Activated CD4-positive, alpha-beta T cell treated with anti-CD3 and anti-CD28 coated beads for 36 hours (primary cell): ENCODE measurements at places on chromosomes 5 and 9. TPM values are rescaled to one million over a fixed set of nuclear protein-coding genes. Genes with fewer than 3 reads are reported as not detected.

DNA sequence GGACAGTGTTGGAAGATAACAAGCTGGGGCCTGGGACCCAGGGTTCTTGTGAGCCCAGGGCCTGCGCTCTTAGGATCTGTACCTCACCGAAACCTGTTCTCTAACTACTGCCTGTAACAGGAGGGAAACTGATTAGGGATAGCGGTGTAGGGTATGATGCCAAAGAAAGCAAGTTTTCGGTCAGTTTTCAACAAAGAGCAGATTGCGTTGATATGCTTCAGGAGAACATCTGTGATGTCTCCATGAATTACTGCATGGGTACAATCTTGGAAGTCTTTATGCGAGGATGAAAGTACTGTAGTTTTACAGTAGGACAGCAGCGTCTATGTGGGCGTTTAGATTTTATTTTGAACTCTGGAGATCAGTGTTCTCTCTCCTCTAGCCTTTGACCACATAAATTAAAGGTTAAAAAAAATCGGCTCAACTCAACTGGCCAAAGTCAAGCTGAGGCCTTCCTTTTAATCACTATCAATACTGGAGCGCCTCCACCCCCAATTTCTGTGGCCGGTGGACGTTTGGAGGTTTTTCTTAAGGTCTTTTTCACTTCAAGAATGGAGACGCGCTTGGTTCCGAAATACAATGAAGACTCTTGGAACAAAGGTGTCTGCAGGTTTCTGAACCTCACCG lies 3.0 kb downstream of the NFIL3 start:
- H3K27ac ChIP-seq, result peak overlapping the region; percentile 93
- no peaks in the 10 kb centered on the region for H3K27me3 ChIP-seq
- H3K36me3 ChIP-seq, result peaks cover 45% of the 10 kb centered on the region
- DNase-seq, result no peak
- peak overlapping the region; percentile 98 for H3K4me3 ChIP-seq

DNA sequence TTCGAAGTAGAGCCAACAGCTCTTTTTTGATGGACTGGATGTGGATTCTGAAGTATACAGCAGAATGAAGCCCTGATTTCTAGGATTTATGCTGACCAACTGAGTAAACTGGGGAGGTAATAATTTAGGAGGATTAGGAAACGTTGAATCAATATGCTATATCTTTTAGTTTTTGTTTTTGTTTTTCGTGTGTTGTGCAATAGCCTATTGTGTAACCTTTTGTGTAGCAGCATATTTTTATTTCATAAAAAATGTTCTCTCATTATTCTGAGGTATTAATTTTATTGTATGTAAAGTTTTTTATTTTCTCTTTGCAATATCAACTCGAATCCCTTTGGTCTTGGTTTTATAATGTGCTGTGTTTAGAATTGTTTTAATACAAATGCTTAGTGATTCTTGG lies 902.3 kb downstream of the EFNA5 start:
- H3K27me3 ChIP-seq, result no peaks in the 10 kb centered on the region
- no peaks in the 10 kb centered on the region for H3K36me3 ChIP-seq
- no peak overlapping the region for H3K4me3 ChIP-seq
- H3K27ac ChIP-seq, result no peak overlapping the region

DNA sequence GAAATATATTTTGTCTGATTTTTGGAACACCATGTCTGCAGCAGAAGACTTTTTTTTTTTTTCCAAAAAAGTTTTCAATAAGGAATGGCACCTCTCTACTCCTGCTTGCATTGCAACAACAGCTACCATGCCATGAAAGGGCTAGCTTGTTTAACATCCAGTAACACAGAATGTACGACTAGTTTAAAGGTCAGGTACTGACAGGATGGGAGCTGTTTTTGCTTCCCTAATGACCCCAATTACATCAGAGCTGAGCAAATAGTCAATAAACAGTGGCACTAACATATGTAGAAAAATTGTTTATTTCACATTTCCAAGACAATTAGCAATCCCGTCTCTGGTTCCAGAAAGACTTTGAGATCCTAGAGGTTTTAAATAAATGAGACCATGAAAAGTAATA lies 693.8 kb downstream of the NR2F1-AS1 start:
- H3K36me3 ChIP-seq, result no peaks in the 10 kb centered on the region
- no peaks in the 10 kb centered on the region for H3K27me3 ChIP-seq
- DNase-seq, result no peak
- no peaks in the 10 kb centered on the region for H3K4me1 ChIP-seq
- no peak overlapping the region for H3K27ac ChIP-seq
- H3K4me3 ChIP-seq, result no peak overlapping the region

DNA sequence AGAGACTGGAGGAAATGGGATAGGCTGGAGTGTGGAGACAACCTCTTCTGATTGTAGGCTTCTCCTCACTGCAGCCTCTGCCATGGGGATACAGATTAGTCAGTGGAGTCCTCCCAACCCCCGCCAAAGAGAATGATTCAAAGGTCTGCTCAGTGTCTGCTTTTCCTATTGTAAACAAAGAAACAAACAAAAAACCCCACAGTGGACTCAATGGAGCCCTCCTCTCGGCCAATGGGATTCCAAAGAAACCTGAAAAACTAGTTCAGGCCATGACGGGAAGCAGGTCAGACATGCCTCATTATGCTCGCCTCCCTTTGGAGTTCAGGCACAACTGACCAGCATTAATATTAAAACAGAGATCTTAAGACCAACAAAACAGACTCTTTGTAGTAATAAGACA lies 85.8 kb downstream of the SEC61B start:
- H3K27ac ChIP-seq, result no peak overlapping the region
- H3K4me3 ChIP-seq, result no peak overlapping the region
- peaks cover 6% of the 10 kb centered on the region for H3K27me3 ChIP-seq

- no peaks in the 10 kb centered on the region for H3K4me1 ChIP-seq
- H3K36me3 ChIP-seq, result no peaks in the 10 kb centered on the region
- DNase-seq, result no peak
- H3K27ac ChIP-seq, result no peak overlapping the region
- peaks cover 9% of the 10 kb centered on the region for H3K27me3 ChIP-seq
- H3K4me3 ChIP-seq, result no peak overlapping the region
Measured at GRCh38 chr5:170525470-170526211, 21.8 kb downstream of the KCNIP1 start.

DNA sequence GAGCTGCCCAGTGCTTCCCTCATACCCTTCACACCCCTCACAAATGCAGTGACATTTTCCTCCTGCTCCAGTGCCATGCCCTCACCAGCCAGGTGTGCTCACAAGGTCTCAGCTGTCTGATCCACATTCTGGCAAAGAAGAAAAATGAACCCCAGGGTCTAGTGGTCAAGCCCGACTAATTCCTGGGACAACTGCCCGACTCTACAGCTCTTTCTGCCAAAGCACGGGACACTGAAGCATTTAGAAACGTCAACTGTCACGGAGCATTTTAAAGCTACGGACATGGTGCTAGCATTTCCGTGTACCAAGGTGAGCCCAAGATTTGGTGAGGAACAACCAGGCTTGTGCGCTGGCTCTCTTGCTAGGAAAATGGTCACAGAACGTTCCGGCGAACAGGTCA lies 56.8 kb upstream of the PHYKPL start:
- no peak for DNase-seq
- no peaks in the 10 kb centered on the region for H3K36me3 ChIP-seq
- H3K4me1 ChIP-seq, result no peaks in the 10 kb centered on the region
- no peaks in the 10 kb centered on the region for H3K27me3 ChIP-seq
- H3K4me3 ChIP-seq, result no peak overlapping the region
- no peak overlapping the region for H3K27ac ChIP-seq

Gene STING1
- 183 TPM for total RNA-seq

Gene FIBCD1
- total RNA-seq, result not detected

Gene OR13C3
- not detected for total RNA-seq

Gene WNT8A
- total RNA-seq, result not detected

Gene SH2D3C
- total RNA-seq, result 30.3 TPM
